Activated T-helper 1 cell treated with Interleukin-2 at 50 U/mL for 16 hours (primary cell): ENCODE measurements at places on chromosomes 12 and 14.

DNA sequence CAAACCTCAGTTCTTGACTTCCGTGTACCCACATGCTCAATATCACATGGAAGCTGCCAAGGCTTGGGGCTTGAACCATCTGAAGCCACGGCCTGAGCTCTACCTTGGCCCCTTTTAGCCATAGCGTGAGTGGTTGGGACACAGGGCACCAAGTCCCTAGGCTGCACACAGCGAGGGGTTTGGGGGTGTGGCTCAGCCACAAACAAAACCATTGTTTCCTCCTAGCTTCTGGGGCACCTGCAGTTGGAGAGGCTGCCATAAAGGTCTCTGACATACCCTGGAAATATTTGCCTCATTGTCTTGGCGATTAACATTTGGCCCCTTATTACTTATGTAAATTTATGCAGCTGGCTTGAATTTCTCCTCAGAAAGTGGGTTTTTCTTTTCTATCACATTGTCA is 628.6 kb downstream of the NRXN3 start:
- DNase-seq = no peak

DNA sequence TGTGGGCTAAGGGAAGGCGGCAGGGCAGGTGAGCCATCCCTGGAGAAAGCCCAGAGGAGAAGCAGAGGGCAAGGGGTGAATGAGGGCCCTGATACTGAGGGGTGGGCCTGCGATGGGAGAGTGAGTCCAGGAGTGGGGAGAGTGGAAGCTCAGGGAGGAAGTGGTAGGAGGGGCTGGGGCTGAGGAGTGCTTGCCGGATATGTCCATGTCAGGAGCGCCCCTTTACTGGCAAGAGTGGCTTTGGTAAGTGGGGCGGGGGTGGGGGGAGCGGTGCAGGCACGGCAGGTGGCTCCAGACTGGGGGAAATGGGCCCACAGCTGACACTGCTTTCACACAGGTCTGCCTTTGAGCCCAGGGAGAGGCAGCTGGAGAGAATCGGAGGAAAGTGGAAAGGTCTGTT is 86.4 kb upstream of the GPR68 start:
- no peak for DNase-seq

DNA sequence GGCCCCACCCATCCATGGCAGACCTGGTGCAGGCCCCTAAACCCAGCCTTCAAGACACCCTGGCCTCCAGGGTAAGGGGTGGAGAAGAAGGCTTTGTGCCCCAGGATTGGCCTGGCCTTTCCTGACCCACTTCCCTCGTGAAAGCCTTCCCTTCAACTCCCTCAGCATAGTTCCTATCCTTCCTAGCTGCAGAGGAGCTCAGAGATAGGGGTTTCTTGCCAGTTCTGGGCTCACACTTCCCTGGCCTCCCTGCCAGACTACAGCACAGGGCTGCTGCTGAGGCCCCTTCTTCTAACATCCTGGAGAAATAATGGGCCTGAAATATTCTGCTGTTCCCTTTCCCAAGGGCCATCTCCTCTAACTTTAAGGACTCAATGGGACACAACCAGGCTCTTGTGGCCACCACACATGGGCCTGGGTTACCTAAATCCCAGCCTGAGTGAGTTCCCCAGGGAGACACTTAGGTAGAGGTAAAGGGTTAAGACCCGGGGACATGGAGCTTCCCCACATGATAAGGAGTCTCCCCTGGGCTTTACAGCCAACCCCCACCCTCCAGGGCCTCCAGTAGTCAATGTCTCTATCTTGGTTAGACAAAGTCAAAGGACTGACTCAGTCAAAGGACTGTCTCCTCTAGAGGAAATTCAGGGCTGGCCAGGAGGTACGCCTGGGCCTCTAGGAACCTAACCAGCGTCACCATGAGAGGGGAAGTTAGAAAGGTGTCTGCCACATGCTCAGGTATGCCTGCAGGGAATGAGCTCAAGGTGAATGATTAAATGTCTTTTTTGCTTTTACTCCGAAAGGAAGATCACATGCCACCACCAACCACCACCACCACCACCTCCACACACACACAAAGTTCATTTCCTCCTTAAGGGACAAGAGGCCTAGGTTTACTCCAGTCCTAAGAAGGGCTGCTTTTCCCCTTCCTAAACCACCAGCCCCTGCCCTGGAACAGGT is 7.1 kb downstream of the ZFP36L1 start:
- no peak for DNase-seq

GRCh38 chr12:129127211-129127610 is 273.9 kb downstream of the GLT1D1 start:
- no peak for DNase-seq

GRCh38 chr12:104802208-104802607 is 155.9 kb downstream of the SLC41A2 start:
- DNase-seq = no peak

DNA sequence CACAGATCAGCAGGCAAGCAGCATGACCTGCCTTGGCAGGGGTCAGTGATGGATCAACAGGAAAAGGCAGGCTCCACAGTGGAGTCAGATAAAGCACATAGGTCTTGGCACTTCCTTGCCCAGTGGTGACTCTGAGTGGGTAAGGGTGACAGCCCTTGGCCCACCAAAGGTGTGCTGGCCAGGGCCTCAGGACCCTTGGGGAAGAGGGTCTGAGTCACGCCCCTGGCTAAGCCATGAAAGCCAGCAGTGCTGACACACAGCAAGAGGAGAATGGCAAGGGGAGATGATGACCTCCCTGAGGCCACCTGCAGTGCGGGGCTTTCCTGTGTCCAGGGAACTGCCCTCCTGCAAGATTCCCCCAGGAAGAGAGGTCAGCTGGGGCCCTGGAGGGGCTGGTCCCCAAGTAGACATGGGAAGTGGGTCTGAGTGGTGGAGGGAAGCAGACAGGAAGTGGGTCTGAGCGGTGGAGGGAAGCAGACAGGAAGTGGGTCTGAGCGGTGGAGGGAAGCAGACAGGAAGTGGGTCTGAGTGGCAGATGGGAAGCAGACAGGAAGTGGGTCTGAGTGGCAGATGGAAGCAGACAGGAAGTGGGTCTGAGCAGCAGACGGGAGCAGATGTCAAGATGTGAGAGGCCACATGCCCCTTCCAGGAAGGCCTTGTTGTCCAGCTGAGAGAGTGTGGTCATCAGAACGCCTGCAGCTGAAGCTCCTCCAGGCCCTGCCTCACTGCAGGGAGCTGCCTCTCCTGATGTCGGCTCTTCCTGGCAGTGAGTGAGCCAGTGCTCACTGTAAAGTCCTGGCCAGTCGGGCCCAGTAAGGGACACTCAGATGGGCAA is 34.8 kb downstream of the DIO3 start:
- peak; percentile 4 for DNase-seq

- peak; percentile 3 for DNase-seq
These were observed 390 bp downstream of the BRAP start for GRCh38 chr12:111685322-111685810.

DNA sequence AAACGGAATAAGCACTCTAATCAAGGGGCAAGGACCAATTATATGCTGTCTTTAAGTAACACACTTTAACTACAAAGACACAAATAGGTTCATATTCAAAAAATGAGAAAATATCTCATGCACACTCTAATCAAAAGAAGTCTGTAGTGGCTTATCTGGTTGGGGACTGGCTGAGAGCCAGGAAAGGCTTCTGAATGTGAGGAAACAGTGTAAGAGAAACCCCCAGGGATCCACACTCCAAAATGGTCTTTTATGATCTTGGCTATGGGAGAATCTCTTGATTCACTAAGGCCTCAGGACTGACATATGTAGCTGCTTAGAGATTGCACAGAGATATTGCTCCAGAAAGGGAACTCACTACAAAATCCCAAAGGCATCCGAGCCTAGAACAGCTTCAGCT is 10.3 kb downstream of the CTSG start:
- no peak for DNase-seq

GRCh38 chr14:103702497-103703432 is 12.5 kb downstream of the XRCC3 start:
- DNase-seq = no peak

GRCh38 chr14:22200977-22201605 is 387.9 kb downstream of the DAD1 start:
- no peak for DNase-seq

DNA sequence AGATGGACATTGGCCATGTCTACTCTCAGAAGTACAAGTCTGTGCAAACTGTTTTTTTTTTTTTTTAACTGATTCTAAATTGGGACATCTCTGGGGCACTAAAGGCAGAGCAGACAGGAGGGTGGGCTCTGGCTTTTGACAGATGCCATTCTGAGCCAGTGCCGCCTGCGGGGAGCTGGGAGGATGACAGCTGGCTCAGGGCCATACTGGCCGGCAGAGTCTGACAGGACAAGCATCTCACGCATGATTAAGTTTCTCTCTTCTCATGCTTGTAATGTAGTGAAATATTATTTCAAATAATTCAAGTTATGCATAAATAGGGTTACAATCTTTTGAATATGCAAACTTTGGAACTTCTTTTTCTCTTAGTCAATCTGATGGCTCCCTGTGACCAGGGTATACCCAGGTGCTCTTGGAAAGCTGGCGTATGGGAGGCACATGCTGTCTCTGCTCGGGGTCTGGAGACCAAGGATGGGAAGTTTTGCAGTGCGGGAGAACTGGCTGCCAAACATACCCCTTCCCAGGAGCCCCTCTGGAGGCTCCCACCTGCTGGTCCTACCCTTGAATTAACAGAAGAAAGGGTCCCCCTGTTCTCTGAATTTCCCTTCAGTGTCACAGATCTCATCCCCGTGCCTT is 7.6 kb downstream of the CDCA4 start:
- no peak for DNase-seq

- no peak for DNase-seq
These were observed 75.4 kb downstream of the IFT81 start for GRCh38 chr12:110199339-110200123.

GRCh38 chr12:124913474-124914391 is 717 bp downstream of the UBC start:
- peak; percentile 81 for DNase-seq

DNA sequence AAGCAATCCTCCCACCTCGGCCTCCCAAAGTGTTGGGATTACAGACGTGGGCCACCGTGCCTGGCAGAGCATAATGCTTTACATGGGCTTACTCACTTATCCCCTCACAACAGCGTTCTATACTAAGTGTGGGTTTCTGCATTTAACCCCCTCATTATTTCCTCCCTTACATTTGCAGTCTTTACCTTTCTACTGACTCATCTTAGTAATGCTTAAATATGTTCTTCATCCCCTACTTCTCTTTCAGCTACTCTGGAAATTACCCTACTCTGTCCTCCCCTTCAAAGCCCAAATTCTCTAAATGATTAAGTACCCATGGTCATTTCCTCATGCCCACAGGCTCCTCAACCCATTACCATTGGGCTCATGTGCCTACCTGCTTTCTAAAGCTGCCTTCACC is 40.7 kb downstream of the NKX2-1 start:
- no peak for DNase-seq

DNA sequence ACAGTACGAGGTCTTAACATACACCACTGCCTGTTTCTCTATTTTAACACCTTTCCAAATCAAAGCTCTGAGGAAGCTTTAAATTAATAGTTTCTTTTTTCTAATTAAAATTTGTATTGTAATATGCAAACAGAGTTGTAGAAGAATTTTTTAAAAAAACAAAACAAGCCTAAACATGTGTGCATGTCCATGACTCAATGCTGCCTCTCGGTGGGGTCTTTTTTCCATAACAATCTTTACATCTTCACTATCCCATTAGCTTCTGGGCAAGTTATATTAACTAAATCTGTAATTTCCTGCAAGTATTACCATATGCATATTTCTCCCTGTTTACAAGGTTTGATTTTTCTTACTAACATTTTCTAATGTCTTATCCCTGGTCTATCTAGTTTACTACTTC is 143.9 kb upstream of the NAV3 start:
- no peak for DNase-seq

GRCh38 chr14:100466111-100466856 is 120.9 kb downstream of the BEGAIN start:
- DNase-seq = no peak

DNA sequence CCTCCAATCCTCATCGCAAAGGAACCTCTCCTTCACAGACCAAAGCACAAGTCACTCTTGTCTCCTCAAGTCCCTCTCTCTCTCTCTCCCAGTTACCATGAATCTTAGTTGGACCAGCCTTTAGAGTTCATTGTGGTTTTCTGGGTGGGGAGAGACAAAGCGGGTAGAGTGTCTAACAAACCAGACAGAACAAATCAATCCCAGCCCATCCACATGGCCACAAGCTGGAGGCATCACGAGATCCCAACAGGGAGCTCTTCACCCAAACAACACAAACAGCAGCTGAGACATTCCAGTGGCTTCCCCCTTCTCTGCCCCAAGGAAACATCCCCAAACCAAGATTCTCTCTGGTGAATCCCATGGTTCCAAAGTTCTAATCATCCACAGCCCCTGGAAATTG is 22.4 kb downstream of the ACTN1 start:
- no peak for DNase-seq

GRCh38 chr12:30286345-30286926 is 409.2 kb downstream of the IPO8 start:
- DNase-seq = no peak

- peak; percentile 18 for DNase-seq
These were observed 19.6 kb downstream of the POMT2 start for GRCh38 chr14:77301103-77301502.

DNA sequence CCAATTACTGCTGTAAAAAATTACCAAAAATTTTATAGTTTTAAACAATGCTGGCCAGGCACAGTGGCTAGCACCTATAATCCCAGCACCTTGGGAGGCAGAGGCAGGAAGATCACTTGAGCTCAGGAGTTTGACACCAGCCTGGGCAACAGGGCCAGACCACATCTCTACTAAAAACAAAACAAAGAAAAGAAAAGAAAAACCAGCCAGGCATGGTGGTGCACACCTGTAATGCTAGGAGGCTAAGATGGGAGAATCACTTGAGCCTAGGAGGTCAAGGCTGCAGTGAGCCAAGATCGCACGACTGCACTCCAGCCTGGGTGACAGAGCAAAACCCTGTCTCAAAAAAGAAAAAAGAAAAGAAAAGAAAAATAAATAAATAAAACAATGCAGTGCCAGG is 54.0 kb upstream of the ARID2 start:
- DNase-seq = no peak

- no peak for DNase-seq
These were observed 61.0 kb upstream of the BTG1 start for GRCh38 chr12:92206596-92206995.
